CD4-positive, alpha-beta T cell (primary cell): ENCODE measurements at places on chromosomes 13 and 19. TPM values are rescaled to one million over a fixed set of nuclear protein-coding genes. Genes with fewer than 3 reads are reported as not detected.

DNA sequence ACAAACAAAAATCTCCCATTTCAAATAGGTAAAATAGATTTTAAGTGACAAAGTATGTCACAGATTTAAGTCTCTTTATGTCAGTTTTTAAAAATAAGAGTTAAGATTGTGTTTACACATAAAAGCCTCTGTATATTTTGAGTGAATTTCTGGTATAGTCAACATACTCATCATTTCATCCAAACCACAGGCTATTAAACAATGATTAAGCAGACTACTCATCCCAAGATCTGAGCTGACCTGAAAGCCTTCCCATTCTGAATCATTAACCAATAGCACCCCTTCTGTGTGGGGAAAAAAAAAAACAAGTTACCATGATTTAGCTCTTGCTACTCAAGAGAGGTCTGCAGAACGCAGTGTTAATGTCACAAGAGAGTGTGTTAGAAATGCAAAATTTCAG, 284.4 kb upstream of the NBEA start:
- H3K4me1 ChIP-seq: no peaks in the 10 kb centered on the region
- H3K36me3 ChIP-seq: no peaks in the 10 kb centered on the region
- no peak overlapping the region for H3K27ac ChIP-seq
- H3K27me3 ChIP-seq: no peaks in the 10 kb centered on the region
- no peak for DNase-seq

DNA sequence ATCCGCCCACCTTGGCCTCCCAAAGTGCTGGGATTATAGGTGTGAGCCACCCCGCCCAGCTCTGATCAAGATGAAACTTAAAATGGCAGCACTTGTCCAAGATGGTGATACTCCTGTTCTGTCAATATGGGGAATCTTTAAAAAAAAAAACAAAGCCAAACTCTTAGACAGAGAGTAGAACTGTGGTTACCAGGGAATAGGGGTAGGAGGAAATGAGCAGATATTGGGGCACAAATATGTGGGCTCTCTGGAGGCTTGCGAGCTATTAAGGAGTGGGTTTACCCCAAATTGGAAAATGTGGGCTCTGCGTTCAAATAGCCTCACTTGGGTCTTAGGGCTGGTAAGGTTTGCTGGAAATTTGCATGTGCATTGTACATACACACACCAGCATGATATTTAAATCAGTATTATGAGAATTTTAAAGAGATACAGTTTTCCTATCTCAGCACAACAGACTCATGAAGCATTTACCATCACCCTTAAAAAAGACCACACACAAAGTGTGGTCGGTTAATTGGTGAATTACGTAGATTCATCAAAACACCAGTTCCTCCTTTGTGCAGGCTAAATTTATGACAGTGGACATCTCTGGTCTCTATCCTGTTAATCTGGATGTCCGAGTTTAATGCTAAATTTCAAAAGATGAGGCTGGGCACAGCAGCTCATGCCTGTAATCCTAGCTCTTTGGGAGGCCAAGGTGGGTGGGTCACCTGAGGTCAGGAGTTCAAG, 11.3 kb downstream of the CD70 start:
- H3K36me3 ChIP-seq: no peaks in the 10 kb centered on the region
- H3K27ac ChIP-seq: no peak overlapping the region
- H3K4me3 ChIP-seq: no peak overlapping the region
- no peaks in the 10 kb centered on the region for H3K27me3 ChIP-seq
- no peak for DNase-seq

CLIP3 gene
- 0.85 TPM for total RNA-seq

GRCh38 chr13:108915095-108915633, 285.8 kb downstream of the MYO16 start:
- no peak for DNase-seq
- H3K27ac ChIP-seq: no peak overlapping the region
- peaks cover 7% of the 10 kb centered on the region for H3K4me1 ChIP-seq

- no peaks in the 10 kb centered on the region for H3K27me3 ChIP-seq
- H3K4me3 ChIP-seq: no peak overlapping the region
- H3K4me1 ChIP-seq: no peaks in the 10 kb centered on the region
- H3K36me3 ChIP-seq: no peaks in the 10 kb centered on the region
- DNase-seq: no peak
These were observed 28.0 kb upstream of the UFM1 start for GRCh38 chr13:38321654-38322053.

LMTK3 gene
- 18.9 TPM for total RNA-seq

HSPB6 gene
- total RNA-seq: not detected

DNA sequence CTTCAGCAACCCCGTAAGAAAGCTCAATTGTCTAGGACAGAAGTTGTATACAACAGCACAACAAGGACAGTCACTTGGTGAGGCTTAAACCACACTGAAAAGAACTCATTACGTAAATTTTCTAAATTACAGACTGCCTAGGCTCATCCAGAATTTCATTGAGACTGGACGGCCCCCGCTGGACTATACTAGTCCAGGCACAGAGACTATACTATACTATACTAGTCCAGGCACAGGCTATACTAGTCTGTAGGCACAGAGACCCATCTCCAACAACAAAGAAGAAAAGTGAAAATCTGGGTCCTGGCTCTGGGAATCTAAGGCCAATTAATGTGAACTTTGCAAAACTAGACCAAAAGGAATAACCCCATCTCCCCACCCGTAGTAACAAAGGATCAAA, 700 bp downstream of the ZNF816 start:
- peaks cover 31% of the 10 kb centered on the region for H3K36me3 ChIP-seq
- peaks cover 20% of the 10 kb centered on the region for H3K4me1 ChIP-seq
- peak overlapping the region; percentile 63 for H3K27ac ChIP-seq
- H3K4me3 ChIP-seq: peak overlapping the region; percentile 78
- no peak for DNase-seq

DNA sequence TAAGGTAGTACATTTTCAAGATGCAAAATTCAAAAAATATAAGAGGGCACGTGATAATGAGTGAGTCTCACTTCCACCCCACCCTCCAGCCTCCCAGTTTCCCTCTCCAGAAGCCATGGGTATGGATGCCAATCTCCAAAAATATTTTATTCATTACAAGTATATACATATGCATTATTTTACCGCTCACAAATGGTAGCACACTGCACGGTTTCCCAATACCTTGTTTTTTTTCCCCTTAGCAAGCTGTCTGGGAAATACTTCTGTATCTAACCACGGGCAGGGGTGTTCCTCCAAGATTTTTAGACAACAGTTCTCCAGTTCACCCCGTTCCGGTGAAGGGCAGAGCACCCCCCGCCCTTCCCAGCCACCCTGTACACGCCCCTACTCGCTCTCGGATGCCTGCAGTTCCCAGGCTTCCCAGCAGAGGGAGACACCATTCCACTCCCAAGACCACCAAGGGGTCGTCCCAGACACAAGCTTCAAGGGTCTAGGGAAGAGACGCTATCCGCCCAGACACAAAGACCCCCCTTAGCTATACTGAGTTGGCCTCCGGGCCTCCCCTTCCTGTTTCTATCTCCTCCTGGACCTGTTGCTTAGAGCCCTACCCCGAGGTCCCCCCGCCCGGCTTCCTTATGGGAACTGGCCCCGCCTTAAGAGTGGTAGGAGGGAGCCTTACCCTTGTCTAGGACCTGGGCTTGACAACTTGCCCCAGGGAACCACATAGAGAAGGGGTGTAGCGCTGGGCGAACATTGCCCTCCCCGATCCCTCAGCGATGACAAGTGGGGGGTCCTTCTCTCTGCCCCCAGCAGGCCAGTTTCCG, 1.1 kb upstream of the FXYD3 start:
- no peaks in the 10 kb centered on the region for H3K36me3 ChIP-seq
- no peaks in the 10 kb centered on the region for H3K27me3 ChIP-seq
- DNase-seq: peak; percentile 81
- H3K4me3 ChIP-seq: no peak overlapping the region
- H3K4me1 ChIP-seq: peaks cover 8% of the 10 kb centered on the region

LILRA1 gene
- 0.36 TPM for total RNA-seq

GRCh38 chr13:107373551-107373950, 805.6 kb upstream of the ARGLU1 start:
- no peak for DNase-seq
- no peak overlapping the region for H3K27ac ChIP-seq
- H3K4me1 ChIP-seq: no peaks in the 10 kb centered on the region
- no peaks in the 10 kb centered on the region for H3K36me3 ChIP-seq
- H3K4me3 ChIP-seq: no peak overlapping the region

- no peaks in the 10 kb centered on the region for H3K36me3 ChIP-seq
- no peak overlapping the region for H3K27ac ChIP-seq
- H3K4me3 ChIP-seq: no peak overlapping the region
- no peaks in the 10 kb centered on the region for H3K4me1 ChIP-seq
- H3K27me3 ChIP-seq: no peaks in the 10 kb centered on the region
- DNase-seq: no peak
These were observed 15.9 kb downstream of the CBY2 start for GRCh38 chr13:45718063-45718462.

DNA sequence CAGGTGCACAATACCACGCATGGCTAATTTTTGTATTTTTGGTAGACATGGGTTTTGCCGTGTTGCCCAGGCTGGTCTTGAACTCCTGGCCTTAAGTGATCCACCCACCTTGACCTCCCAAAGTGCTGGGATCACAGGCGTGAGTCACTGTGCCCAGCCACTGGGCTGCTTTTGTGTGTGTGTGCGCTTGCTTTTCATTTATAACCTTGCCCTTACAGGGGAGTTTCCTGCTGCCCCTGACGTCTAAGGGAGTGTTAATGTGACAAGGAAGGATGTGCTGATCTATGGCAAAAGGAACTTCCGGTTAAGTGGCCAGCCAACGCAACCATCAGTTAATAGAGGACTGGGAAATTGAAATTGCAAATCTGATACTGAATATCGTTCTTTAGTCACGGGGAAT, 57.7 kb downstream of the ING1 start:
- no peak for DNase-seq
- no peaks in the 10 kb centered on the region for H3K4me1 ChIP-seq
- no peaks in the 10 kb centered on the region for H3K36me3 ChIP-seq
- H3K27ac ChIP-seq: no peak overlapping the region

GRCh38 chr19:29694161-29694560, 20.9 kb downstream of the C19orf12 start:
- DNase-seq: no peak
- no peaks in the 10 kb centered on the region for H3K27me3 ChIP-seq
- no peaks in the 10 kb centered on the region for H3K36me3 ChIP-seq
- H3K27ac ChIP-seq: no peak overlapping the region
- H3K4me1 ChIP-seq: peaks cover 24% of the 10 kb centered on the region
